ELF-1 (cell line): ENCODE measurements at places on chromosomes 2 and 18.

DNA sequence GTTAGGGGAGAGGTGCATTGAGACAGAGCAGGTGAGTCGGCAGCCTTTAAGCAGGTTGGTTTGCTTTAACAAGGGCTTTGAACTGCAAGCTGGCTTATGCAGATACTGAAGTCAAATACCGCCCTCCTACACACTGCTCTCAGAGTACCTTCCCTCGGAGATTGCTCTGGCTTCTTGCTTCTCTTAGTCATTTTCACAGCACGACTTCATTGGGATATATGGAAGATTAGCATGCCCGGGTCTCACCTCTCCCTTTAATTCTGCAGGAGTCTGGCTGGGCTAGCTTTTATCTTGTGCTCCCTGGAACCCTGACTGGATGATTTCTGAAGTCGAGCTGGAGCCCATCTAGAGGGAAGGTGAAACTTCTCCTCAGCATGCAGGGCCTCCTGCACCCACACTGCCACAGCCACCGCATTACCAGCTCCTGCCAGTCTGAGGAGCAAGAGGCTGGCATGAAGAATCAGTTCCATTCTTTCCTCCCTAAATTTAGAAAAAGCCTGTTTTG, 395.5 kb upstream of the HNRNPA3 start:
- peak; percentile 37 for DNase-seq

- no peak for DNase-seq
Measured at GRCh38 chr18:21680161-21680560, 24.4 kb downstream of the ABHD3 start.

DNA sequence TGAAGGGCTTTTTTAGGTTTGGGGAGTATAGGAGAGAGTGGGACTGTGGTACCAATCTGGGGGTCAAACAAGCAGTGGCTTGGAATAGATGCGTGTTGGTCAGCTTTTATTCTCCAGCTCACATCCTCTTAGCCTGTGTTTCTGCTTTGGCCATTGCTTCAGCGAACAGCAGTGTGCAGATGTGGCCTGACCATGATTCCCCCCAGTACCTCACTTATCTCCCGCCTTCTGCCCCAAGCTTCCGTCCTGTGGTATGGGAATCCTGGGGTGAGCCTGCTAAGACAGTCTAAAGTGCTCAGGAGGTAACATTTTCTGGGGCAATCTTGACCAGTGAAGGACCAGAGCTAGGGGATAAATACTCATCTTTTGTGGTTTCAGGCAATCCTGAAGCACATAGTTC, 84.9 kb upstream of the TNP1 start:
- no peak for DNase-seq

DNA sequence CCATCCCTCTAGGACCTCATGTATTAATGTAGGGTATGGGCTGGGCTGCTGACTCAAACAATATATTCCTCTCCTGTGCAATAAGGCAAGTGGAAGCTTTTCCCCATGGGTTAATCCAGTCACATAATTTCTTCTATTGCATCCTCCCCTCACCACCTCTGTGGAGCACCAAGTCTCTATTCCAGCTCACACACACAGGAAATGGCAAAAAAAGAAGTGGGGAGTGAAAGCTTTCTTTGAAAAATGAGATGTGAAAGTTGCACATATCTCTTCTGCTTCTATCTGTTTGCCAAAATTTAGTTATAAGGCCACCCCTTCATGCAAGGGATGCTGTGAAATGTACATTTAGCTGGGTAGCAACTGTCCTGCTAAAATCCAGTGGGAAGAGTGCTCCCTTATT, 121.3 kb downstream of the CDC42EP3 start:
- no peak for DNase-seq

- no peak for DNase-seq
Measured at GRCh38 chr2:31066086-31066485, 72.2 kb downstream of the GALNT14 start.

DNA sequence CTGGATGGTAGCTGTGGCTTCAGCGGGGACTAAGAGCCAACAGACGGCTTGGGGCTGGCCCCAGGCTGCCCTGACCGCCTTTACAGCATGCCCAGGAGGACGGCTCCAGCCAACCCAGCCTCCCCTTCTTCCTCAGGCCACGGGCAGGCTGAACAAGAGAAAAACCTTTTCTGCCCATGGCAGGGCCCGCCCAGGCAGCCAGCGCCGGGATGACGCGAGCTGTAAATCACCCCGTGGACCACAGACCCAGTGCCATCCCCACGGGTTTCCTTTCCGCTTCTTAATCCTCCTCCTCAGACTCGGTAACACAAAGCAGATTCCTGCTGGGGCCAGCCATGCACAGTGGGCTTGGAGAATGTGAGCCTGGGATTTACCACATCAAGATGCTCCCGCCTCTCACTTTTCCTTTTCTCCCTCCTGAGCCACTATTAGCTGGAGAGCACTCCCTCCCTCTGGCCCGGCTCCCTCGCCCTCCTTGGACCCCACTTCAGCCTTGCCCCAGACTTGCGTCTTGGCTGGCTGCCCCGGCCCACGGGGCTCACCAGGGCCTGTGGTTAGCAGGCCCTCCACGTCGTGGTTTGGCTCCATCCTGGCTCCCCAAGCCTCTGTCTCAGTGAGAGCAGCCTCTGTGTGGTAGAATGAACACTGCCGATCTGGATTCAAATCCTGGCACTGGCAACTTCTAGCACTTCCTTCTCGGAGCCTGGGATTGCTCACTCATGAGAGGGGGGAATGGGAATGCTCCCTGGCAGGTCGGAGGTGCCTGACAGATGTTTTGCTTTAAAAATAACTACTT, 31.4 kb downstream of the ATOH8 start:
- no peak for DNase-seq

- DNase-seq = peak; percentile 44
Measured at GRCh38 chr18:12253663-12254135, 462 bp upstream of the CIDEA start.

DNA sequence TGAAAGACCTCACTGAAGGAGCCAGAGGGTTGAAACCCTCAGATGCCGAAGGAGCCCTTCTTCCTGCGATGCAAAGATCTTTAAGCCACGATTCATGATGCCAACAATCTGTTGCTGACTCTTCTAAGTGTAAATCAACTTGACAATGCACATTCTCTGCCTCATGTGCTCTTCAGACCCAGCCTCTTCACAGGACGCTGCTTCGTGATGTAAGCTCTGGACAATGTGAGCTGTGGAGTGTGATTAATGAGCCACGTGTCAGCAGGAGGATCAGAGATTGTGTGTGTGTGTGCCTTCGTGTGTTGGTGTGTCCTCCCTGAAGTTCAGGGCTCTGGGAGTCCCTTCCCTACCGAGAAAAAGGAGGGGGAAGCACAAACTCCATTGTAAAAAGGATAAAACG, 26.5 kb upstream of the TWIST2 start:
- DNase-seq = no peak
